Stimulated activated CD8-positive, alpha-beta memory T cell treated with anti-CD3 and anti-CD28 coated beads, Interleukin-4, amount 100 ng/mL, for 4 hours (primary cell): ENCODE measurements at places on chromosomes 4 and X.

DNA sequence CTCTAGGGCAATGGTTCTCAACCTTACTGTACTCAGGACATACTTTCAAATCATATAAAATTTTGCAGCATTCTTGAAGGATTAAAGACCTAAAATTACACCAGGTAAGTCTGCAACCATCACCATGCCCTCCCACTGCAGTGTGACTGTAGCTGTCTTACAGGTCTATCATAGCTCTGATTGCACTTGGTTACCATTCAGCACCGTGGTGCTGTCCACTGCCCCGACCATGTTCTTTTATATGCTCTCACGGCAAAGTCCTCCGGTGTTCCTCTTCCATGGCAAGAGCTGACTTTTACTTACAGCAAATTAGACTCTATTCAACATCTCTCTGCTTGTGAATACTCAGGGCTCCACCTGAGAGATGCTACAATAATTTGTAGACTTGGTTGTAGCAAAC is 11.5 kb downstream of the CRMP1 start:
- no peak for DNase-seq

DNA sequence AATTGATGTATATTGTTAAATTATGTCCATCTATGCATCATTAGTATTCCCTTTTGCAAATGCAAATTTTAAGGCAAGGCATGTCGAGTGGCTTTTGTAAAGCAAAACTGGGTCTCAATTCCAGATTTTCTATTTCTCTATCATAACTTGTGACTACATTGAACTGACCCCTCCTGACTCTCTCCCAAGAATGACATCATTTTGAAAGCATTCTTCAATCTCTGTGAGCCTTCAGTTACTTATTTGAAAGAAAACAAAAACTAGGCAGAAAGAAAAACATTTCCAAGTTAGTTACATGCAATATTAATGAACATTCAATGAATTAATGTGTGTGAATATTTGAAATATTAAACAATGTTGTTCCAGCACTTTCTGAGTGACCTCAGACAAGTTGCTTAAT is 314.3 kb upstream of the CLNK start:
- DNase-seq = no peak

GRCh38 chr4:176611951-176612350 is 180.8 kb downstream of the VEGFC start:
- DNase-seq = no peak

- DNase-seq = no peak
Observed at GRCh38 chrX:53018627-53019026, 30.0 kb upstream of the GPR173 start.

GRCh38 chr4:6338175-6338950 is 68.7 kb downstream of the WFS1 start:
- DNase-seq = no peak

DNA sequence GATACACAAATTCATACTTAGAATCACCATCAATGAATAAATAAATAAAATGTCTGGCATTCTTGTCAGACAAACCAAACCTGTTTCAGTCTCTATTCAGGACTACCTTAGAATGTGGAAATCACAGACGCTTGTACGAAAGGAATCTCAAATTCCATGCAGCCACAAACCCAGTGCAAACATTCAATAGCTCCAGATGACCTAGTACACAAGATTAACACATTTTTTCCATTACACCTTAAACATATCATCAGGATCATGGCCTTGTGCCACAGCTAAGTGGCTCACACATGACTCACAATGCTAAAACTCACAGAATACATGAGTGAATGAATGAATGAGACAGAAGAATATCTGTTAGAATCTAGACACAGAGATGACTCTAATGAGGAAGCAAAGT is 134.2 kb downstream of the PWWP3B start:
- no peak for DNase-seq

- DNase-seq = no peak
Observed at GRCh38 chrX:26208012-26208411, 8.0 kb upstream of the MAGEB5 start.

- DNase-seq = no peak
Observed at GRCh38 chrX:34655501-34656455, 1.3 kb downstream of the TMEM47 start.
